ENCODE measurements at places on chromosomes 4 and X.
A peak's percentile ranks its signal among the peaks of the same experiment; 100 is the strongest.

- peak; percentile 56 for DNase-seq
Observed at GRCh38 chr4:150874338-150875226, 140.5 kb downstream of the LRBA start.

DNA sequence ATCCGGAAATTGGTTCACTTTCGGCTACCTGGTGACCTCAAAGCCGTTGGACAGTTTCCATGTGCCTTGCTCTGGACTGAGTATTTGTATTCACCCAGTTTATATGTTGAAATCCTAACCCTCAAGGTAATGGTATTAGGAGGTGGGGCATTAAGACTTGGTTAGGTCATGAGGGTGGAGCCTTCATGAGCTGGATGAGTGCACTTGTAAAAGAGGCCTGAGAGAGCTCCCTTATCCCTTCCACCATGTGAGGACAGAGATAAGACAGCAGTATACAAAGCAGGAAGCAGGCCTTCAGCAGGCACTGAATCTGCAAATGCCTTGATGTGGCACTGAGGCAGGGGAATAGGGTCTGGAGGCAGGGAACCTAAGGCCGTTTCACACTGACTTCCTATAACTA, 5.3 kb upstream of the OPHN1 start:
- no peak for DNase-seq

DNA sequence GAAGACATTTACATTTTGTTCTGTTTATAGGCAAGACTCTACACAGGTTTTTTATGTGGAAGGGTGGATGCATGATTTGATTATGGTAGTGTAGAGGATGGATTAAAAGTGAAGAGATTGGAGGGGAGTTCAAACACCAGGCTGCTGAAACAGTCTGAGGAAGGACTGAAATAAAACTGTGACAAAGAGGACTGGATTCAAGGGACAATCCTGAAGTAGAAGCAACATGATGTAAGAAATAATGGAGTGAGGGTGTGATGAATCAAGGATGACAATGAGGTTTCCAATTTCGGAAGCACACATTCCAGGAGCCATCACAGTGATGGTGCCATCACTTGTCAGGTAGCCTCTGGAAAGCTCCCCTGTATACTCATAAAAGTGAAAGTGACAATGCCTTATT, 103.5 kb downstream of the SYNPO2 start:
- no peak for DNase-seq

- DNase-seq: no peak
Observed at GRCh38 chr4:120658772-120659171, 263.8 kb downstream of the PRDM5 start.

DNA sequence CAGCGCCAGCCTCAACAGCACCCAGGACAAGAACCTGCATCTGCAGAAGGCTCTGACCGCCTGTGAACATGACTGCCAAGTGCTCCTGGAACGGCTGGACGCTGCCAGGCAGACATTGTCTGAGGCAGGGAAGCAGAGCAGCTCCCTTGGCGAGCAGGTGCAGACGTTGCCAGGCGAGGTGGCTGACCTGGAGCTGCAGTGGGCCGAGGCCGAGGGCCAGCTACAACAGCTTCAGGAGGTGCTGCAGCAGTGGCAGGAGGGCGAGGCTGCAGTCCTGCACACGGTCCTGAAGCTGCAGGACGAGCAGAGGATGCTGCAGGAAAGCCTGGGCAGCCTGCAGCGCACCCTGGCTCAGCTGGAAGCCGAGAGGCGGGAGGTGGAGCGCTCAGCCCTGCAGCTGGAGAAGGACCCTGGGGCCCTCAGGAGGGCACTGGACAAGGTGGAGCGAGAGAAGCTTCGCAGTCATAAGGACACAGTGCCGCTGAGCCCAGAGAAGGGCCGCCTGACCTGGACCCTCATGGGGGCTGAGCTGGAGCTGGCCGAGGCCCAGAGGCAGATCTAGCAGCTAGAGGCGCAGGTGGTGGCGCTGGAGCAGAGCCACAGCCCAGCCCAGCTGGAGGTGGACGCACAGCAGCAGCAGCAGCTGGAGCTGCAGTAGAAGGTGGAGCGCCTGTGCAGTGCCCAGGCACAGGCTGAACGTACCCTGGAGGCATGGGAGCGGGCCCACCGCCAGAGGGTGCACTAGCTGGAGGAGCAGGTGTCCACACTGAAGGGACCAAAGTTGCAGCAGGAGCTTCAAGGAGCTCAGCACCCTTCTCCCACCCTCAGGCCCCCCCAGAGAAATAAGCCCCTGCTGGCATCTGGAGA, 16.4 kb downstream of the SMIM10L2A start:
- no peak for DNase-seq

DNA sequence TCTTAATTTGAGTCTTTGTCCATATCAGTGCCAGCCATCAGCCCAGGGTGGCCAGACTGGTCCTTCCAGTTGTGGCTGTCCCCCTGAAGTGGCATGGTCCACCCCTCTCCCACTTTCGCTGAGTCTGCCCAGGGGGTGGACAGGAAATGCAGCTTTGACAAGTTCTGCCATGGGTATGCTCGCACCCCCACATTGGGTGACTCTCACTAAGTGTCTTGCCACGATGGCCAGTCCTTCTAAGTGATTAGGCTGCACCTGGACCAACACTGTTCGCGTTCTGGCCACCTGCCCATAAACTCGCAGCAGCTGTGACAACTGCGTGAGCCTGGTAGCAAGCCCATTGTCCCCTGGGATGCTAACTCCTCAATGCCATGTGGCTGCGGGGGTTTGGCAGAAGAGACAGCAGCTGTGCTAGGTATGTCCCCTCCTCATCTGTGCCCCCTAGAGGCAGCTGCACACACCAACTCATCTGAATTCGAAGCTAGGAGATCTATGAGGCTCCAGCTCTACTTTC, 10.0 kb upstream of the LNX1 start:
- no peak for DNase-seq

DNA sequence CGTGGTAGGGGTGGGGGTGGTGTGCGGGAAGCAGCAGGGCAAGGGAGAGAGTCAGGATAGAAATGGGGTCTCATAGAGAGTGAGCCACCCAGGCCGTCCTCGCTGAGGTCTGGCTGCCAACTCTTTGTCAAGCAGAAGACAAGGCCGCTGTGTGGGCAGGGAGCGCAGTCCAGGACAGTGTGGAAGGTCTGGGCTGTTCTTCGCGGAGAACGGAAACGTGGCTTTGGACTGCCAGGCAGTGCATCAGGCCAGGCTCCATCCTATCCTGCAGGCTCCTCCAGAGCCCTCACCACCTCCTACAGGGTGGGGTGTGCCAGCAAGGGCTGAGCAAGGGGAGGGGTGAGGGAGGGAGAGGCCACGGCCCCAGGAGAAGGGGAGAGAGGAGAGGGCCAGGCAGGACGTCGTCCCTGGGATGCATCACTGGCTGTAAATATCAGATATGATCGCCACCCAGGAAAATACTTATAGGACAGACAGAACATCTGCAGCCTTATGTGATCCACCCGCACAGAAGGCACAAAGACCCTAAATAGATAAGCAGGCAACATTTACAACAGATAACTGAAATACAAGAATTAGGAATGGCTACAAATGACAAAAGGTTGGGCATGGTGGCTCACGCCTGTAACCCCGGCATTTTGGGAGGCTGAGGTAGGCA, 85.3 kb downstream of the ABLIM2 start:
- no peak for DNase-seq

DNA sequence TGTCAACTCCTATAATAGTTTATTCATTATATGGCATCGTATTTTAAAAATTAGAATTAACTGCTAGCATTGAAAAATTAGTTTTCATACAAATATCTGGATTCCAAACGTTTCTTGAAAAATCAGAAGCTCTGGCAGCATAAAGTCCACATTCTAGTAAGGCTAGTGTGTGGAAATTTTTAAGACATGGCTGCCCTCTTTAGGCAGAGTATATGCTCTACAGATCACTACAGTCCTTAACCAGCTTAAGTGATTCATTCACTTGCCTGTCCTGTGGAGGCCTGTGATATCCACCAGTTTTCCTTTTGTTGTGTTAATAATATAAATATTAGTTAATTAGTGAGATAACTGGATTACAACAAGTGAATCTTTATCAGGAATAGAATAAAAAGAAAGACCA, 287.2 kb downstream of the OPHN1 start:
- peak; percentile 2 for DNase-seq

DNA sequence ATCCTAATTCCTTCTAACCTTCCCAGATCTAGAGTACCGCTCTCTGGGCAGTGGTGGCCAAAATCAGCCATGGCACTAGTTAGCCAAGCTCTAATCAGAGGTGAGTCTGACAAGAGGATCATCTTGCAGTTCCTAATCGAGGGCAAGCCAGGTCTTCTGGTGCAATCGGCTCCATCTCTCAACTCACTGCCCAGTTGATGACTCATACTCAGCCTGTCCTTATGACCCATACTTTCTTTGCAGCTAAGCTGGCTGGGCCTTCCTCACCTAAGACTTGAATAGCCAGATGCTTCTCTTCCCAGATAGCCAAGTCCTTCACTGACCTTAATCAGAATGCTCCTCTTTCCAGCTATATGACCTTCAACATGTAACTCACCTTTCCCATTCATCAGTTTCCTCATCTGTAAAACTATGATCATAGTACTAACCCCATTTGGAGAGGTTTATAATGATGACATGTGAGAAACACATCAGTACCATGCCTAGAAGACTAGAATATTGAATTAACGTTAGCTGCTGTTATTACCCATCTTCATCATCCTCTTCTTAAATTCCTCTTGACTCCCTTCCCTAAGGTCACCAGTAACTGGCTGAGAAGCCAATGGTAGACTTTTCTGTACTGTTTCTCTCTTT, 57.1 kb downstream of the RELL1 start:
- DNase-seq: peak; percentile 11

GRCh38 chrX:126799059-126799458, 20.5 kb upstream of the PRR32 start:
- DNase-seq: no peak

GRCh38 chrX:123740536-123740935, 7.7 kb upstream of the THOC2 start:
- no peak for DNase-seq

GRCh38 chrX:63751481-63751880, 33.5 kb downstream of the ARHGEF9 start:
- DNase-seq: no peak

GRCh38 chr4:150695162-150695561, 113.2 kb downstream of the MAB21L2 start:
- no peak for DNase-seq

GRCh38 chr4:101419336-101420135, 72.2 kb upstream of the PPP3CA start:
- no peak for DNase-seq
